ENCODE measurements at places on chromosomes 6 and 20. TPM values are rescaled to one million over a fixed set of nuclear protein-coding genes. Genes with fewer than 3 reads are reported as not detected.

GRCh38 chr20:43545837-43546578, 12.8 kb upstream of the SGK2 start:
- DNase-seq = no peak

DNA sequence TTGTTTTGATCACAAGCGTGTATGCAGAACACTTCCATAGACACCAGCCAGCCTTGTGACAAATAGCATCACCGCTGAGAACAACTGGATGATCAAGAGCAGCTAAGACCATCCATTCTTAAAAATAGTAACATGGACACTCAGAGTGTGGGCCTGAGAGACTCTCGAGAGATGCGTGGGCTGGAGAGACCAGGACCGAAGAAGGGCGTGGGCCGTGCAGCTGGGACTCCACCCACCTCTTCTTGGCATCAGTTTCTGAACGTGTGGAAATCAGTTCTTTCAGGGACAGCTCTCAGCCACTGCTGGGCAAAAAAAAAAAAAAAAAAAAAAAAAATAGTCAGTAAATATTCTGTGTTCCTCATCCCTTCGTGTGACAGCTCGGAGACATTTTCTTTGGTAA, 314.5 kb upstream of the CDH4 start:
- DNase-seq = no peak

The SPATA25 gene
- 1.9 TPM for total RNA-seq

DNA sequence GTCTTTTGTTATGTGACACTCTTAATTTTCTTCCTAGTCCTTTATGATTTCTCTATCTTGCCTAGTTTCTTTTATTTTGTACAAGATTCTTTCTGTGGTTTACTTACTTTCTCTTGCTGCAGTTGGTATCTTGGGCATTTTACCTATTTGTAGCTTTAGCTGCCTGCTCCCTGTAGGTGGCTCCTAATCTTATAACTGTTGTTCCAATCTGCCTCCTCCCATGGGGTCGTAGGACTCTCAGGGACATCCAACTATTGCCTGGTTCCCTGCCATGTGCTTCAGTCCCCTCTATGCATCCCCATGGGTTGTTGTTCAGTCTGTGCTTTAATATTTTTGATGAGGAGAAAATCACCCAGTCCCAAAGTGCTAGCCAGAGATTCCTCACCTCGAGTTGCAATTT, 31.4 kb downstream of the RIN2 start:
- no peak for DNase-seq

Data from suprapubic skin (tissue), 4 donors.